ENCODE measurements at places on chromosomes 13 and 19.
A peak's percentile ranks its signal among the peaks of the same experiment; 100 is the strongest.

GRCh38 chr19:4984438-4984990, 15.6 kb downstream of the KDM4B start:
- no peak for DNase-seq

DNA sequence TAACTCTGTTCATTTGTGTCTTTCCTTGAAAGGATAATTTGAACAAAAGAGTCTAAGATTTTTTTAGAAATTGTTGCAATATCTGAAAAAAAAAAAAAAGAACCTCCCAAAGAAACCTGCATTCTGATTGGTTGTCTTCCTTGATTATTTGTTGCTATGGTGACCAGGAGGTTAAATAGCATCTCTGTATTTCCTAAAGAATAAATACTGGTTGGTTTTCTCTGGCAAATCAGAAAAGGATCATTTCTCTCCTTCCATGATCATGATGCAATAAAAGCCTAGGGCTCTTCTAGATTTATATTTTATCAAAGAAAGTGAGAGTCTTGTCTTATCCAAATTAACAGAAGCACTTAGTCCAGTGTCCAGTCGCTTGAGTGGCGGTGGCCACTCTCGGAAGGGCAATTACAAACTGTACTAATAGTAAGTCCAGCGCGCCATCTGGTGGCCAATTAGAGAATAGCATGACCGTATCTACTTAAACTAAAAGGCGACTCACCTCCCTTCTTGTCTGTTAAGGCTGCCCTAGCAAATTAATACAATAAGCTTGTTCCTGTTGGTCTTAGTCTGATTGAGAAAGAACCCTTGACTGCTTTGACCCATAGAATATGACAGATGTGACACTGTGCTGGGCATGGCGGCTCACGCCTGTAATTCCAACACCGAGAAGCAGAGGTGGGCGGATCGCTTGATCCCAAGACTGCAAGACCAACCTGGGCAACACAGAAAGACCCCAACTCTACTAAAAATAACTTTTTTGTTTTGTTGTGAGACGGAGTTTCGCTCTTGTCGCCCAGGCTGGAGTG, 47.0 kb upstream of the PNMA8B start:
- peak; percentile 84 for DNase-seq

DNA sequence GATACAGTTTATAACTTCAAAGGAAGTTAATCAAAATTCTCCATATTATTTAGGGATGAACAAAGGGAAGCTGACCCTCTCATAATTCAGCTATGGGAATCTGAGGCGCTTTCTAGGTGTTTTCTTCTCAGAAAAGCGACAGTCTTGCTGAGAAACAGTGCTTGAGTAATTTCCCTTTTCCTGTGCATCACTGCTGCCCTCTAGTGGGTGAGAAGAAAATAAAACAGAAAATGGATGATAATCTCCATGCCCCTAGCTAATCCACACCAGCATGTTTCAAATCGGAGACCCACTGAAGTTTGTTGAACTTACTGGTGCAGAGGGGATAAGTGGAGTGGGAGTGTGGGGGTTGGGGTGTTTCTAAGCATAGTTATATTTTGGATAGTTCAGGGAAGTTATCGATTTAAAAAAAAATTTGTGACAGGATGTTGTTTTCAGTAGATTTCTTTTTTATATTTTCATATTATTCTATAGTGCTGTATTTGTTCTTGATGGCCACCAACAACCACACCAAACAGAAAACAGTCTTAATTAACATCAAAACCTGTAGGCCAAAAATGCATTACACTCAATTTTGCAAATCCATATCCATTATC, 21.4 kb downstream of the LCP1 start:
- DNase-seq: peak; percentile 56

DNA sequence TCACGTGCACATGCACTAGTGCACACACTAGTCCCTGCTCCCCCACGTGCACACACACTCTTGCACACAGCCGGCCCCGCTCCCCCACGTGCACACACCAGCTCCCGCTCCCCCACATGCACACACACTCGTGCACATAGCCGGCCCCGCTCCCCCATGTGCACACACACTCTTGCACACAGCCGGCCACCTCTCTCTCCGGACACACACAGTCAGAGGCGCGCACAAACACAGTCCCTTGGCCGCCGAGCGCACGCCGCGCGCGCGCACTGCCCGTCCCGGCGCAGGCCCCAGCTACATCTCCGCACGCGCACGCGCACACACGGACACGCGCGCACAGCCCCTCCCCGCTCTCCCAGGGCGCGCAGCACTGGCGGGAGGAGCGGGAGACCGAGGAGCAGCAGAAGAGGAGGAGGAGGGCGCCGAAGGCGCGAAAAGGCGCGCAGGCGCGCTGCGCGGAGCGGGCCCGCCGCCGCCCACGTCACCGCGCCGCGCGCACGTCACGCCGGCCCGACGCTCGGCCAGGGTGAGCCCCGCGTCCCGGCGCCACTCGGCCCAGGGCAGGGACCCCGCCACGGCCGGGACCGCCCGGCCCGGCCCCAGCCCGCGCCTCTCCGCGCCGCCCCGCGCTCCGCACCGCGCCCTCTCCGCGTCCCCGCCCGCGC, at the start of gene TFDP1:
Gene TFDP1, plus strand, starts transcription at position 549 of the 665 bp plus-strand sequence. CDS start 1,085 bp downstream, outside the sequence.
- DNase-seq: peak; percentile 88

- no peak for DNase-seq
These were observed 259.9 kb downstream of the FOXO1 start for GRCh38 chr13:40406405-40407120.

DNA sequence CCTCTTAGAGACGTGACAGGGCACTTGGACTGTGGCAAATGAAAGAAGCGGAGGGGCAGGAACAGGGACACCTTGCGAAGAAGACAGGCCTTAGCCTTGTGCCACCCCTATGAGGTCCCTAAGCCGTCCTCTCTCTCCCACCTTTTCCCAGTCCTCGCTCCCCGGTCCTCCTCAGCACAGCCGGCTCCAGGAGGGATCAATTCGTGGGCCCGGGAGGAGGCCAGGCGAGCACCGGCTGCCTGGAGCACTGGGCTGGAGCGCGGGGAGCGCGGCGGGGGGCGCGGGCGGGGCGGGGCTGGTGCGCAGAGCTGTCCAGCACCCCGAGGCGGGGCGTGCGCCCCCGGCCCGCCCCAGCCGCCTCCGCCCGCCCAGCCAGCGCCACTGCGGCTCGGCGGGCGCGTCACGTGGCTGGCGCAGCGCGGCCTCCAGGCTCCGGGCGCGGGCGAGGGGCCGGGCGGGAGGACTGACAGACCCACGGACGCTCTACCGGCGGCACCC, at the start of gene LRP3:
Gene LRP3, plus strand, starts transcription at position 466 of the 498 bp plus-strand sequence. CDS start 456 bp downstream, outside the sequence.
- DNase-seq: peak; percentile 54

GRCh38 chr19:4052114-4052992, 14.3 kb downstream of the ZBTB7A start:
- DNase-seq: no peak

DNA sequence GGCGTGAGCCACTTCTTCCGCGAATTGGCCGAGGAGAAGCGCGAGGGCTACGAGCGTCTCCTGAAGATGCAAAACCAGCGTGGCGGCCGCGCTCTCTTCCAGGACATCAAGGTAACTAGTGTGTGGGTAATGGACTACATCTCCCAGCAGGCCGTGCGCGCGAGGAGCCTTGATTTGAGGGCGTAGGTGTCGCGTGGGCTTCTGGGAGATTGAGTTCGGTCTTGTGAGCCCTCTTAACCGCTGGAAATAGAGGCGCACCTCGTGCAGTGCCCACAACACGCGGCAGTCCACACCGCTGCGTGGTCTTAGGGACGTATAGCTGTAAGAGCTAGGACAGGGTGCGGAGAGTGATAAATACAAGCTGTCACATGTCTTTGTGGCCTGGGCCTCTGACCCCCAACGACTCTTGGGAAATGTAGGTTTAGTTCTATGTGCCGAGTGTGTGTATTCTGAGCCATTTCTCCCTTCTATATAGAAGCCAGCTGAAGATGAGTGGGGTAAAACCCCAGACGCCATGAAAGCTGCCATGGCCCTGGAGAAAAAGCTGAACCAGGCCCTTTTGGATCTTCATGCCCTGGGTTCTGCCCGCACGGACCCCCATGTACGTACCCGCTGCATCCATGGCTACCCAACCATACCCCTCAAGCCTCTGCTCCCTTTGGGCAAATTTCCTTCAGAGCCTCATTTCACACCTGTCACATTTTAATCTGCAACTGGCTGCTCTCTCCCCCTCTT, 864 bp downstream of the FTL start:
- peak; percentile 86 for DNase-seq

- no peak for DNase-seq
These were observed 110.2 kb upstream of the SPATA13 start for GRCh38 chr13:24050292-24050711.

- DNase-seq: no peak
These were observed 23.9 kb upstream of the PSG4 start for GRCh38 chr19:43229315-43229714.

DNA sequence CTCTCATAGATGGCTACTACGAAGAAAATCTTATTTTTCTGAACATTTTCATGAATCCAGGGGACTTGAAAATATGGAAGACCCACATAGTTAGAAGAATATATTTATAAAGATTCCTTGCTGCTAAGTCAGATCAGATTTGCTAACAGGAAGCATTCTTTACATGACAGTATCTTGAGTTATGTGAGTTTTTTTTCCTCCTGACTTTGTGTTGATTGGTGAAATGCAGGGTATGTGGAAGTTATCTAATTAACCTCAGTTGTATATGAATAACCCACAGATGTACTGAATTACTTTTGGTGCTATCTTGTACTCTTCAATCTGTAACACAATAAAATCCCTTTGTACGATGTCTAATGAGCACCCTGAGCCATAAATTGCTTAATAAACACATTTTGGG, 53.8 kb downstream of the ESD start:
- no peak for DNase-seq

- DNase-seq: no peak
These were observed 8.4 kb upstream of the C13orf46 start for GRCh38 chr13:113982296-113982661.

DNA sequence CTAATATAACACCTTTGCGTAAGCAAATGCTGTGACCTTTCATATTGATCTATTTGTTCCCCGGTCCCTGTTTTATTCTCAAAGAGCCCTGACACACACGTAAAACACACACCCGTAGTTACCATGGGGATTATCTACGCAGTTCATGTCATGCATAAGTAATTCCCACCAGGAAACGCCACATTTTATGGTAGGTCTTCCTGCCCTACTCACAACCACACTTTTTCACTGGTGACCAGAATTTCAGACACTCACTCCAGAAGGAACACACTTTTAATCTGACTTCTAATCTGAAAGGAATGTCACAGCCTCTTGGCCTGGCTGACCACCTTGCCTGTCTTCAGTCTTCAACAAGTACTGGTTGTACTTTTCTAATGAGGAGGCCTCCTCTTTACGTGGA, 46.8 kb downstream of the SLC7A1 start:
- DNase-seq: no peak

DNA sequence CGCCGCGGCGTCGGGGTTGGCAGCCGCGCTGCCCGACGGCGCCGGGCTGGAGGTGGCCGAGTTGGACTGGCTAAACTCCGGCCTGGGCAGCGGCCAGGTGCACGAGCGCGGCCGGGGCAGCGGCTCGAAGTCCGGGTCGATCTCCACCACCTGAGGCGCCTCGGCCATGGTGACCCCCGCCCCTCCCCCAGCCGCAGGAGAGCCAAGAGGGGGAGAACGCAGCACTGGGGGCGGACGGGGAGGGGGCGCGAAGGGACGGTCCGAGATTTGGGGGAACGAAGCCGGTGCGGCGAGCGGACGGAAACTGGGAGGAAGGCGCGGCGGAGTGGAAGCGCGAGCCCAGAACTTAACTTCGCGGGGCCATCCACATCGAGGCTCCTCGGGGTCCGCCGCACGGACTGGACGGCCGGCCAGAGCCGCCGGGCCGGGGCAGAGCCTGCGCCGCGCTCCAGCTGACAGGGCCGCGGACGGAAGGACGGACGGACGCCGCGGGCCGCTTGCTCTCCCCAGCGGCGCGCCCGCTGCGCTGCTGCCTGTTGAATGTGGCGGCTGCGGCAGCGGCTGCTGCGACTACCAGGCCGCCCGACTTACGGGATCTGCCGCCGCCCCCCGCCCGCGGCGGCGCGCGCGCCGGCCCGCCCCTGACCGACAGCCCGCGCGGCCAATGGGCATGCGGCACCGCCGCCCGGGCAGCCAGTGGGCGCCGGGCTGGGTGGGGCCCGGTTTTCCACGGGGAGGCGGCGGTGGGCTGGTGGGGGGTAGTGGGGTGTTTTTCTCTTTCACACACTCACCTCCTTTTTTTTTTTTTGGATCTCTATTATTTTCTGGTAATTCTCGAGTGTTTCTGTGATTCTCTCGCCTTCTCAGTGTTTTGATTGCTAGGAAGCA, at the start of gene FOXO1:
Gene FOXO1, minus strand, starts transcription at position 597 of the 888 bp plus-strand sequence. Its CDS starts 429 bp downstream, at position 168.
- DNase-seq: peak; percentile 95

- DNase-seq: no peak
These were observed 28.3 kb downstream of the OR10H4 start for GRCh38 chr19:15976836-15977689.

All from hindlimb muscle (tissue), 1 donor.